ENCODE measurements at places on chromosomes 16 and 17.

DNA sequence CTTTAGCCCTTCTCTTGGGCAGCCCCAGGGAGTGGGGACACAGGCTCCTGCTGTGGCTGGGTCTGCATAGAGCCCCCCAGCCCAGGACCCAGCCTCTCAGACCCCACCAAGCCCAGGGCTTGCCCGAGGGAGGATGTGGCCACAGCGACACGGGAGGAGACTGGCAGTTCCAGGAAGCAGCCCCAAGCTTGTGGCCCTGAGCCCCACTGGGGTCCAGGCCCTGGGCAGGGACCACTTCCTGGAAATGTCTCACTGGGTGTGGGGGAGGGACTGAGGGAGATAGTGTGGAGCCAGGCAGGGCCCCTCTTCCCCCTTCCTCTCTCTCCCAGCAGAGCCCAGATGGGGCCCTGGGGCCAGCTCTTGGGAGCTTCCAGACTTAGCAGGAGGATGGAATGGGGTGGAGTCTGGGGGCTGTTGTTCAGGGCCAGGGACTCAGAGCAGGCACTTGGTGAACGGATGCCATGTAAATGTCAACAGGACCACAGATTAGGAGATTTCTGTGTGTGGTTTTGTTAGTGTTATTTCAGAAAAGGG lies 35.3 kb downstream of the ADGRG5 start:
- no peak for DNase-seq

- no peak for DNase-seq
Observed at GRCh38 chr17:59456923-59457615, 108.3 kb upstream of the DHX40 start.

- no peak for DNase-seq
Observed at GRCh38 chr16:1089822-1090619, 6.0 kb downstream of the C1QTNF8 start.

DNA sequence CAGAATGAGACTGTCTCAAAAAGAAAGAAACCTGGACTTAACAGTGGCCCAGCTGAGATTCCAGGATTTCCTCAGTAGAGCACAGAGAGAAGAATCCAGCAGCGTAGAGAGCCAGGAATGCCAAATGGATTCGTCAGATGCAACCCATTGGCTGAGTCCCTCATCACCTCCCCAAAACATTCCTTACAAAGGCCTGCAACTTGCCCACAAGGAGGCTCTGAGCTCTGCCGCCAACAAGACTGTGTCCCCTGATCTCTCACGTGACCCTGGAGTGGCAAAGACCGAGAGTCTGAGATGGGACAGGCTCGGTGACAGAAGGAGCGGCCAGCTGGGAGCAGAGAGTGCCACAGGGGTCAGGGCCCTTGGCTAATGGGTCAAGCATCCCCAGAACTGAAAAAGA lies 6.9 kb upstream of the CHMP6 start:
- DNase-seq: peak; percentile 87

- DNase-seq: no peak
Observed at GRCh38 chr16:51224317-51224716, 73.2 kb upstream of the SALL1 start.

DNA sequence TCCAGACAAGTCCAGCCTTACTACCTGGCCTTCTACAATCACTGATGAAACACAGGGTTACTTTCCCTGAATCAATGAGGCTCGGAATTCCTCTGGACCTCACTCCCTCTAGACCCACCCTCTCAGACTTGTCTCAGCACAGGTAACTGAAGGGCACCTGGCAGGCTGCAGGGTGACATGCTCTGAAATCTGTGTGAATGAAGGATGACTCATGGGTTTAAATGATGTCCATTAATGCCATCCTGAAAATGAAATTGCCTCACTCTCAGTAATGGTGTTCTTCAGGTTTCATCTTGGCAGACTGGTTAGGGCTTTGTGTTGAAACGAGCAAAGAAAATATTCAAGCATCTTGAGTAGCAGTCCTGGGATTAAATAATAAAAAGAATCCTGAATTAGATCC lies 134.4 kb downstream of the MAF start:
- no peak for DNase-seq

DNA sequence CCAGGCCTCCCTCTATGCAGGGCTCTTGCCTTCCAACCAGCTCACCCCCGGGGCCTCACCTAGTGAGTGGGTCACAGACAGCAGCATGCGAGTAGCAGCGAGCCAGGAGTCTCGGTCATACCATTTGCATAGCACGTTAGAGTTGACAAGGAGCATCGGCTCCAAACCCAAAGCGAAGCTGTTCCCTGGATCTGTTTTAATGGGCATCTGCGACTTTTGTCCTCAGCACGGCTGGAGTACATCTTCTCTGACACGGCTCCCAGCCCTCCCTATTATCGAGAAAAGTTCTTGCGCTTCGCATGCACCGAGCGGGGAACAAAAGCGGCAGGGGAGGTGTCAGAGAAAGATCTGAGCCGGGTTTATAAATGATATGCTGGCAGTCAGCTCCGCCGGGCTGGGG lies 253.3 kb downstream of the MAF start:
- DNase-seq: no peak

DNA sequence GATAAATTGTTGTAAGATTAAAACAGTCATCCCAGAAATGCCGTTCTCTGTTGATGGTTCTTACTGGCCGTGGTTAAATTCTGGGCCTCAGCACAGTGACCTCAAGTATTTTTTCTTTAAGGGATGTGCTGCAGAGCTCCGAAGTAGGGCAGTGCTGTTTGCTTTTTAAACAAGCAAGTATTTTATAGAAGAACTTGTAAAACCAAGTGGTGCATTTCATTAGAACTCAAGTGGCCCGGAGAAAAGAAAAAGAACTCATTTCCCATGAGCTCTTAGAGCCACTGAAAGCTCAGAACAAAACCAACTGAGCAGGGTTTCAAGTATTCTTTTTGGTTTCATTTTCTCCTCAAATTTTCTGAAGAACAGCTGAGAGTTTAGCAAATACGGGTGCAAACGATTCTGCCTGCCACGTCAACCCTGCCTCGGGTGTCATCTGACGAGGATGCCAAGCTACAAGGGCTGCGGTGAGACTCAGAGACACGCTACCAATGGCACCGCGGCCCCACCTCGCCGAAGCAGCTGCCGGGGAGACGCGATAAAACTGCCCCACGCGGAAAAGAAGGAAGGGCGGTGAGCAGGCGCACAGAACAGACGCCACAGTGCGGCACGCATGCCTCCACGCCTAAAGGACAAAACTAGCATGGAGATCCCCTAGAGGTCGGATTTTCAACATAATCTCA lies 6.3 kb downstream of the LMF1 start:
- no peak for DNase-seq

DNA sequence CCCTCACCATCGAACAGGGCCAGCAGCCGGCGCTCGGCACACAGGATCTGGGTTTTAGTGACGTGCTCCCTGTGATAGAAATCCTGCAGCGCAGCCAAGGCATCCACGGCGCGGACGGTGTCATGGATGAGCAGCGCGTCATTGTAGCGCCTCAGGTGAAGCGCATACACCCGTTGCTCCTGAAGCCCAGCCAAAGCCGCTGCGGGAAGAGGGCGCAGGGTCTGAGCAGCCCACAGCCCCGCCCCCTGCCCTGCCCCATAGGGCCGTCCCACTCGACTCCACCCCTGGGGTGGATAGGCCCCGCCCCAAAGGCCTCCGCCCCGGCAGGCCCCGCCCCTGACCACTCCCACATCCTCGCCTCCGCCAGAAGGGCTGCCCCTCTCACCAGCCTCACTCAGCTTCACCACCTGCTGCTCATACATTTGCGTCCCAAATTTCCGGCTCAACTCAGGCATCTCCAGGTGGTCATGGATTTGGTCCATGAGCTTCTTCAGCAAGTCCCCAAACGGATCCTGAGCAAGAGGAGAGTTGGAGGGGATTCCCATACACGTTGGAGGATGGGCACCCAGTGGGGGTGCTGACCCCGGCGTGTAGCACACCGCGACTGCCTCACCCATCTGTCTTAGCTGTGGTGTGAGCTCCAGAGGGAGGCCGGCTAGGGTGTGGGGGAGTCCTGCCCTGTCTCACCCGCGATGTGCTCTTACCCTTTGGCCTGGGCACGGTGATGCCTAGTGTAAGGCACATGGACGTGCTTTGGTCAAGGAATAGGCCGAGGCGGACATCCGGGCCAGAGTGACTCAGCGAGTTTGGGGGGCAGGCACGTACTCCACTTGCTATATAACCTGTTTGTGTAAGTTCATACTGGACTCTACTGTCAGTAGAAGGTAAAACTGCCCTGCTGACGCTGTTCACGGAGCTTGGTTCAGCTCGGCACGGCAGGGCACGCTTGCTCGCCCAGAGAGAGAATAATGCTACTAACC lies 4.6 kb downstream of the DHX58 start:
- peak; percentile 94 for DNase-seq

GRCh38 chr17:27244011-27244410 lies 49.9 kb upstream of the WSB1 start:
- DNase-seq: no peak

- peak; percentile 48 for DNase-seq
Observed at GRCh38 chr16:87681981-87682570, 79.8 kb downstream of the JPH3 start.

DNA sequence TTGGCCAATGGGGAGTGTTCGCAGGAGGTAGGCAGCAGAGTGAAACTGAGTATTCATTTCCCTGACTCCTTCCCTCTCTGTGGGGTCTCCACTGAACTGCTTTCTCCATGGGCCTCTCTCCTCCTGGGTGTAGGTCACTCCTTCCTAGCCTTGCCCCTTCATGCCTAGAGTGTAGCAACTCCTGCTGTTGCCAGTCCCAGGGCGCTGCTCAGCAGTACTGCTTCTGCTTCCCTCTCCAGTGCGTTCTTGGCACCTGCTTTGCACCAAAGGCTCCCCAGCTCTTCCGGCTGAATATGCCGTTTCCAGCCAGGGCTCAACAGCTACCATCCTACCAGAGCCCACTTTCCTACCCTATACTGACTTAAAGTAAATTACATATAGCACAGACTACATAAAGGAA lies 92.2 kb downstream of the MAF start:
- DNase-seq: no peak

- DNase-seq: no peak
Observed at GRCh38 chr17:78202666-78203065, 11.4 kb upstream of the BIRC5 start.

- no peak for DNase-seq
Observed at GRCh38 chr16:81495321-81496234, 51.0 kb downstream of the CMIP start.

DNA sequence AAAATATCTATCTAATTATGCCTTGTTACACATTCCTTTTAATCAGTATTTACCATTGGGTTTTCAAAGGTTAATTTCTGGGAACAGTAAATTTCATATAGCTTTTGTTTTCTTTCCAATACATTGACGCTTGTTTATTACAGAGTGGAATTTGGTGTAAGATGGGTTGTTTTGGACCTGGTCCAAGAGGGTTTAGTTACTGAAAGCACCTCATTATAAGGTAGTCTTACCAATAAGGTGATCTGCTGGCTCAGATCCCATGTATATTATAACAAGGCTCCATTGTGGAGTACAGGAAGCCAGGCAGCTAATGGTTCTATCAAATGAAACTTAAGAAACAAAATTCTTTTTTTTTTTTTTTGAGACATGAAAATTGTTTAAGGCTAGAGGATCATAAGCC lies 87.3 kb upstream of the NACA2 start:
- DNase-seq: no peak

GRCh38 chr17:61047515-61047914 lies 352.1 kb upstream of the TBX2 start:
- DNase-seq: no peak

DNA sequence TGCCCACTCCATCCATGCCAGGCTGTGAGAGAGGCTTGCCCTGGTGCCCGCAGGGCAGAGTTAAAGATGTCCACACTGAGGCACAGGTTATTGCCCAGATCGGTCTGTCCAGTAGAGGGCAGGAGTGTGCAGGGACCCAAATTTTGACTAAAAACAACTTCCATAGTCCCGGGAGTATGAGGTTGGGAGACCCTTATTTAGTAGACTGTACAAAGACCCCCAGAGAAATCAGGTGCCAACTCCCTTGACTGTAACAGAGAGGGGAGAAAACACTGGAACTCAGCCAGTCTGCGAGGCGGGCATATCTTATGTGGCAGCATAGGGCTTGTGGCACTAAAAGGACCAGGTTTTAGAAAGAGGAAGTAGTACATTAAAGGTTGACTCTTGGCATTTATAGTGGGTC lies 43.4 kb downstream of the HNF1B start:
- DNase-seq: peak; percentile 42

DNA sequence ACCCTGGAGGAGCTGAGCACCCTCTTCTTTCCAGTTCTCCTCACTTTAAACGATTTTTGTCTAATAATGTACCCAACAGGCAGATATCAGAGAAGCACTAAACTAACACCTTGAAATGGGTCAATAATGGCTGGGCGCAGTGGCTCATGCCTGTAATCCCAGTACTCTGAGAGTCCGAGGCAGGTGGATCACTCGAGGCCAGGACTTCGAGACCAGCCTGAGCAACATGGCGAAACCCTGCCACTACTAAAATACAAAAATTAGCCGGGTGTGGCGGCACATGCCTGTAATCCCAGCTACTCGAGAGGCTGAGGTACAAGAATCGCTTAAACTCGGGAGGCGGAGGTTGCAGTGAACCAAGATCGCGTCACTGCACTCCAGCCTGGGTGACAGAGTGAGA lies 57.4 kb downstream of the ZFHX3 start:
- DNase-seq: no peak

DNA sequence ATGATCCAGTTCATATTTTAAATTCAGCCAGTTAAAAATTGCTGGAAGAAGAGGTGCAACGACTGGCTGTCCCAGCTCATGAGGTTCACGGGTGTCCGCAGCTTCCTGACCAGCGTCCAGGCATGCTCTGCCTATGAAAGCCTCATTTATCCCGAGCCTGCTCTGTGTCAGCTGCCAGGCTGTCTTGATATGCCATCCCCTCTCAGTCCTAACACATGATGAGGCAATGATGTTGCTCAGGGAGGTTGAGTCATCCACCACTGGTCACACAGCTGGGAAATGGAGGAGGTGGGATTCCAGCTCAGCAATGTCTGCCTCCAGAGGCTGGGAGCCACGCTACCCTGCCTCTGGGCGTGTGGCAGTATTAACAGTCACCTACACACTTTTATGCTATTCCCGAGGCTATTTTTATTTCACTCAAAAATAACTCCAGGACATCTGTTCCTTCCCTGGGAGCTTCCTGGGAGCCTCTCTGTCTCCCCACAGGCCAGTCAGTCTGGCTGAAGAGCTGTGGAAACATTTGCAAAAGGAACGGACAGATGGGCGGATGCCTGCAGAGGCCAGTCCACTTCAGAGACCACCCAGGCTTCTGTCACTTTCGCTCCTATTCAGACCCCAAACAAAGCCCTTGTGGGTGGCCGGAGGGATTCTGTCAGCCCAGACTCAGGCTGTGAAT lies 22.5 kb downstream of the RAB11FIP4 start:
- DNase-seq: no peak

- DNase-seq: peak; percentile 48
Observed at GRCh38 chr16:80527297-80527696, 13.5 kb upstream of the DYNLRB2 start.

DNA sequence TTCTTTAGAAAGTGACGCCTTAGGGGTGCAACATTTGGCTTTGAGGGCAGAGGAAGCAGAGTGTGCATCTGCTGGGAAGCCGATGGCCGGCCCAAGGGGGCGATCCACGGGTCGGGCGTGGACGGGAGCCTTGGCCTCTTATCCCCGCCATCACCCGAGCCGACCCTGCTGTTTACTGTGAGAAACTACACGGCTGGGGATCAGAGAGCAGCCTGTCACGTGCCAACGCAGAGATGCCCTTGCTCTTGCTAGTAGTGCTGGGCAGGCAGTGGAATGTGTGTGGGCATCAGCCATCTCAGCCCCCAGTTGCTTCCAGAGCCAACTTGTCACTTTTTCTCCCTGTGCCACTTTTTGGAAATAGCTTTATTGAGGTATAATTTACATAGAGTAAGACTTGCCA lies 26.7 kb upstream of the ITGB4 start:
- no peak for DNase-seq

- no peak for DNase-seq
Observed at GRCh38 chr16:49019081-49019633, 262.5 kb downstream of the CBLN1 start.

GRCh38 chr17:50464736-50465135 lies 3.9 kb downstream of the CHAD start:
- DNase-seq: no peak

Data from HTR-8/SVneo (cell line).